CD4-positive, alpha-beta T cell treated with Interleukin-15 for 1 hour (primary cell): ENCODE measurements at places on chromosomes 5 and 9.

- DNase-seq = no peak
Measured at GRCh38 chr9:134061688-134062371, 6.0 kb downstream of the BRD3 start.

GRCh38 chr9:107177243-107177839 is 105.7 kb upstream of the RAD23B start:
- DNase-seq = no peak

DNA sequence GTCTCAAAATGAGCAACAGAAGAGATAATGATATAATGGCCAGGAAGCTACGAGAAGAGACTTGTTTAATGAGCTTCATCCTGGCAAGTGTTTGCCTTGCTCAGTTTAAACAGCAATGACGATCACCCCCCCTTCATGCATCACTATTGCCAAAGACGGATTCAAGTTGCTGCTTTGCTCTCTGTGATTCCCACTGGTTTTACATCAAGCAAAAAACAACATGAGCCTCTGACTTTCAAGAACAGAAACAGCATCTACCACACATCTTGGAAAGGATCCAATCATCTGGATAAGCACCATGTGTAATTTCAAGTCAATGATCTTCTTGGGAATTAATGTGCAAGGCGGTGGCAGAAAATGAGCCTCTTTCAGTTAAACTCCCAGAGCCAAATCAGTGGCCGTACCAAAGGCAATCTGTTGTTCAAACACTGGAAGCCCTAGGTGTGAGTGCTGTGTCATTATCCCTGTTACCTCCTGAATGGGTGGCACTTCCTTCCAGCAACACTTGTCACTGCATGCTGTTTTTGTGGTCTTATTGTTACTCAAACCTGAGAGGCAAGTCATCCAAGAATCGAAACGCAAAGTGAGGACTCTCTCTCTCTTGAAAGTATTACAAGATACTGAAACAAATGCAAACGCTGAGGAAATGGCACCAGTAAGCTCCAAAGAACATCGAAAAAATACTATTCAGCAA is 72.8 kb downstream of the MED27 start:
- DNase-seq = no peak

- DNase-seq = no peak
Measured at GRCh38 chr5:172407822-172408221, 46.5 kb downstream of the SH3PXD2B start.

- no peak for DNase-seq
Measured at GRCh38 chr9:13279284-13280141, at the start of gene MPDZ. MPDZ (minus strand) TSS chr9:13279692; CDS start chr9:13250315, 29,377 bp downstream.

DNA sequence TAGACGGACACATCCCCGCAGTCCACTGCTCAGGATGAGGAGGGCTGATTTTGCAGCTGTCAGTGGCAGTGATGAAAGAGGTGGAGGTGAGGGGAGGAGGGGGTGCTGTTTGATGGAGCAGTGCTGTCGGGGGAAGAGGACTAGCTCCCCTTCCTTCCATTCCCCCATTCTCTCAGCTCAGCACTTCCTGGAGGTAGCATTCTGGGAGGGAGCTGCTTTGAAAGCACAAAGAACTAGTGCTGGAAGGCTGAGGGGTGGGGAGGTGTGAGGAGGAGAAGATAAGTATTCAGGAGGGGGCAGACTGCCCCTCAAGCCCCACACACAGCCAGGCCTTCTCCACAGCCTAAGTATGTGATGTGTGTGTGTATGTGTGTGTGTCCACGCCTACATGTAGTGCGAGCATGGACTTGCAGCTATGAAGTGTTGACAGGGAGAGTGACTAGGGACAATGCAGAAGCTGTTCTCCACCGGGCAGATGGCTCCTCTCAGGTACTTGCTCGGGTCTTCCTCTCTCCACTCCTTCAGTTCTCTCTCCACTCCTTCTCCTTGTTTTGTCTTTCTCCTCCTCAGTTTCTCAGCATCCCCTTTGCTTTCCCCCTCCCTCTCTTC is 65.5 kb upstream of the HSPA9 start:
- DNase-seq = no peak

- DNase-seq = no peak
Measured at GRCh38 chr9:99822806-99823591, 1.3 kb downstream of the NR4A3 start.

- no peak for DNase-seq
Measured at GRCh38 chr5:154044581-154044980, 5.8 kb downstream of the MFAP3 start.

GRCh38 chr9:15642369-15642962 is 89.6 kb downstream of the CCDC171 start:
- DNase-seq = no peak

DNA sequence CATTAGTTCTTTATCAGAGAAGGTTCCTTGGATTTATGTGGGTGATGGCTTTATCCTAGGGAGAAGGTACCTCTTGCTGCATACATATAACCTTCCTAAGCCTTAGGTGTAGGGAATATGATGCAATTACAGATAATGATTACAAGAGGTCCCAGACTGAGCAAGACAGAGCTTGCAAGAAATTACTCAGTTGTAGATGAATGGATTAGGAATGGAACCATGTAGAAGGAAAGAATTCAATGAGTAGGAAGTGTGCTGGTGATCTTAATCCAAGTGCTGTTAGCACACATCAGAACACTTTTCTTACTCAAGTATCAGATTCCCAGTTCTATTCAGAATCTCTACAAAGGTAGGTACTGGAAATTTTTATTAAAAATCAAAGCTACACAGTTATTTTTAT is 2.5 kb downstream of the OR13F1 start:
- no peak for DNase-seq

DNA sequence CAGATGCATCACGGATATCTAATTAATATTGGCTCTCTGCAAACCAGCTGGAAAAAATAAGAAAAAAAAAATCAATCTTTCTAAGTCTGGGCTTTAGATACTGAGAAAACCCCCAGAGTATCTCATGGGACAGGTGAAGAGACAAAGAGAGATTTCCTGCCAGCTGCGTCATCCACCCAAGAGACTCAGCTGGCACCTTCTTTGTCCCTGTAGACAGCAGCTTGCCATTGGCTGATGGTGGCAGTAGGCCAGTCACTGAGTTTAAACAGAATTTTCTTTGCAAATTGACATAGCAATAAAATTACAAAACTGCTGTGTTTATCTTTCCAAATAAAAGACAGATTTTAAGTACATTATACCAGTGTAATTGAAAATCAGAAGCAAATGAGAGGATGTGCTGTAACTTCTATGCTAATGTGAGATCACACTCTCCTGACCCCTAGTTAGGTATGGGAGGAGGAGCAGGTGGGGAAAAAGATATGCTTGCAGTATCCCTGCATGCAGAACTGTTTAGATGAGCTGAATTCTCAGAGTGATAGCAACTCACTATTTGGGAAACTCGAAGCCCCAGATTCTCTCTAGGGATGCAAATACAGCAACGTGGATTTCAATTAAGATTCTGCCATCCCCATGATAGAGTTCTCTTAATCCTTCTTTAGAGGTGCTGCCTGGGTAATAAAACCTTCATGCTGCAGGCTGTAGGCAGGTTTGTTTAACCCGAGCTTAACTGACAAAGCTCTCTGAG is 72.2 kb downstream of the NMUR2 start:
- DNase-seq = no peak

DNA sequence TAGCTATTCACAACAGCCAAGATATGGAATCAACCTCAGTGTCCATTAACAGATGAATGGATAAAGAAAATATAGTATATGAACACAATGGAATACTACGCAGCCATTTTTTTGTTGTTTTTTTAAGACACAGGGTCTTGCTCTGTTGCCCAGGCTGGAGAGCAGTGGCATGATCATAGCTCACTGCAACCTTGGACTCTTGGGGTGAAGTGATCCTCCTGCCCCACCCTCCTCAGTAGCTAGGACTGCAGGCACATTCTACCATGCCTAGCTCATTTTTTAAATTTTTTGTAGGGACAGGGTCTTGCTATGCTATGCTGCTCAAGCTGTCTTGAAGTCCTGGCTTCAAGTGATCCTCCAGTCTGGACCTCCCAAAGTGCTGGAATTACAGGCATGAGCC is 38.5 kb downstream of the CERT1 start:
- no peak for DNase-seq

DNA sequence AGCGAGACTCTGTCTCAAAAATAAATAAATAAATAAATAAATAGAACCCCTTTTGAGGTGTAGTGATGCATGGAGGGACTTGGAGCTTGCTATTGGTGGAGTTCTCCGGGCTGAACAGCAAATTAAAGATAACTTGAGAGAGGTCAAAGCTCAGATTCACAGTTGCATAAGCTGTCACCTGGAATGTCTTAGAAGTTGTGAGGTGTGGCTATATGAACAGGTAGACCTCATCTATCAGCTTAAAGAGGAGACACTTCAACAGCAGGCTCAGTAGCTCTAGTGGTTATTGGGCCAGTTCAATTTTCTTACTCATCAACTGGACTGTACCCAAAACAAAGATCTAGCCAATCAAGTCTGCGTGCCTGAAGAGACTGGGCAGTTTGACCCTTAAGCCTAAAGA is 11.7 kb upstream of the STING1 start:
- DNase-seq = no peak

GRCh38 chr5:87850843-87851242 is 417.8 kb downstream of the TMEM161B start:
- DNase-seq = no peak

- no peak for DNase-seq
Measured at GRCh38 chr9:125985142-125985997, 238.2 kb downstream of the PBX3 start.

DNA sequence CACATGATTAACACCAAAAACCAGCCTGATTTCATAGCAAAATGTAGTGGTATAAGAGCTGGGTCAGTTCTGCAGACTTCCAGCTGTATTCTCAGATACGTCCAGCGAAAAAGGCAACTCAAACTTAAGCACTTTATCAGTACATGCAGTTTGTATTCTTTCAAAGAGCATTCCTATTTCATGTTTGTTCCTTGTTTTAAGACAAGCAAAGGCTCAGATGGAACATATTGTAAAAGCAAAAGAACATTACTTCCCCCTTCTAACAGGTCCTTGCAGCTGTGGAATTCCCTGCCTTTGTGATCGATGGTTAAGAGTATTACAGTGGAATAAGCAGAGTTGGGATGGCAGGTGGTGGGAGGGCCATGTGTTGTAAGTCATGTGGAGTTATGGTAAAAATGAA is 86.3 kb upstream of the GRHPR start:
- DNase-seq = no peak

- no peak for DNase-seq
Measured at GRCh38 chr5:123543438-123543837, 31.5 kb downstream of the CSNK1G3 start.

DNA sequence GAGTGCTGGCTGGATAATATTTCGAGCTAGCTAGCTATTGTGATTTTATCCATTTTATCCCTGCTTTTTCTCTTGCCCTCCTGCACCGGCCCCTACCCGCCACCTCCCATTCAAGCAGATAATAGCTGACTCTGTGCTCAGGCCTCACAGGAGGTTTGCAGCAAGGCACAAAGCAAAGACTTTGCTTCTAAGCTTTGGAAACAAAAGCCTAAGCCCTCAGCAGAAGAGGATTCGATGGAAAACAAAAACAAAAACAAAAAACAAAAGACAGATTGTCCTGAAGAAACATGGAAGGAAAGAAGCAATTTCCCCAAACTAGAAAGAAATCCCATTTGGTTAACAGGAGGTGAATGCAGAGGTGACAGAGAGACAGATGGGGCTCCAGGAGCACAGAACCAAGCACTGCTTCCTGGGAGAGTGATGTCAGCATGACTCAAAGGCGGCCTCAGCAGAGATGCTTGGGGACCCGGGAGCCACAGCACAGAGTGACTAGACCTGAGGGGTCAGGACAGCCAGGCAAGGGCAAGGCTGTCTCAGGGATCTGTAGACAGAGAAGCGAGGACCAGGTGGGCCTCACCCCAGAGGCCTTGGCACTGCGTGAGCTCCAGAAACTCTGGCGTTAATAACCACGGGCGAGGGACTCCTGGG is 28.4 kb downstream of the MTX3 start:
- DNase-seq = no peak

DNA sequence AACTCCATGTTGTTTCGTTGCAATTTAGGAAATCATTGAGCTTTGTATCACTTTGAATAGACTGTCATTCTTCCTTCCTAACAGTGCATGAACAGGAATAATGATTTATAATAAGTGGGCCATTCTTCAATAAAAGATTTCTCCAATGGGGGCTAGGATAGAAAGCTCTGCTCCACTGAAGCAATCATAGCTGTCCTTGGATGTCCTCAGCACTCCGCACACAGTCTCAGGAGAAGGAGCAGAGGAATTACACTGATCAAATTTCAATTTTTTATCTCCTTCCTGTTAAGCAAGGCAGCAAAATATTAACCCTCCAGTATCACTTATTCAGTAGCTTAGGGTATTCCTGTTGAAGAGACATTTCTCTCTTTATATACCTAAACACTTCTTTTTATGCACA is 532.7 kb upstream of the ST8SIA4 start:
- no peak for DNase-seq

DNA sequence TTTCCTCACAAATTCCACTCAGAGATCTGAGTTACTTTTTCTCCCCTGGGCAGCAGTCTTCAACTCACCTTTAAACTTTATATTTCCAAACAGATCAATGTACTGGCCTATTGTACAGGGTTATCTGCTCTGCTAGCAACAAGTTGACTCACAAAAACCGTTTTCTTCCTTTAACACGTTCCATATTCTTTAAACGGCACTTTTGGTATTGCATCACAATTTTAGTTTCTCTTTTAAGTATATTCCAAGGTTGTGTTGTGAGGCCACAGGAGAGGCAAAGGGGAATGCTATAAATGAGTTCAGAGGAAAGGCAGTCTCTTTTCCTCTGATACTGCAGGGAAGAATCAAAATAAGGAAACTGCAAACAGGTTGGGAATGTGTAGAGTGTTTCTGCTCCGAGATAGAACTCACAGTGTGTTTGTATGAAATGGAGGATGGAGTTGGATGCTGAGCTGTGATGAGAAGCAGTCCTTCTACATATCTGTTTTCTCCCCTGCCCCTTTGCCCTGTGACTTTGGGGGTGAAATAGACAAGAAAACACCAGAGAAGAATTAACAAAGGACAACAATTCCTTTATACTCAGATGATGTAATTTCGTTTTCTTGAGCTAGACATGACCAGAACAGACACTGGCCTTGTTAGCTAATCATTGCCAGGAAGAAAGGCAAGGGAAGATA is 9.9 kb upstream of the ALDOB start:
- DNase-seq = no peak

GRCh38 chr5:125778791-125779190 is 644.4 kb upstream of the GRAMD2B start:
- DNase-seq = no peak

DNA sequence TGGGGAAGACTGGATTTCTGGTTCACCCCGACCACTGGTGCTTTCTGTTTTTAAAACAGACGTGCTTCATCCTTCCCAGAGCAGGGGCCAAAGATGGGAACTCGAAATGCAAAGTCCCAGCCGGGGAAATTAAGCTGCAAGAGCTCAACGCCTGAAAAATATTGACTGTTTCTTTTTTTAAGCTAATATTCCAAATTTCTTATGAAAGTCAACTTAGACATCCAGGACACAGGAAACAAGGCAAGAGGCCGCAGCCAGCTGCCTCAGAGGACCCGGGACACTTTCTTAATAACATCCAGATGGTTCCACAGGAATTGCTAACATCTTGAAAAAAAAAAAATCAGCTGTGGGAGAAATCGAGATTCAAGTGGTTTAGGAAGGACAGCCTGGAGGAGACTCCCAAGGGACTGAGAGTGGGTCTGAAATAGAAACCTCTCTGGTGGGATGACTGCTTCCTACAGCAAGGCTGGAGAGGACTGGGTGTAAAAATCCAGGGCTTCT is 144.9 kb downstream of the FGF1 start:
- no peak for DNase-seq

- no peak for DNase-seq
Measured at GRCh38 chr9:94874316-94874715, 147.8 kb downstream of the AOPEP start.
